ENCODE measurements at places on chromosomes 7 and 10.

DNA sequence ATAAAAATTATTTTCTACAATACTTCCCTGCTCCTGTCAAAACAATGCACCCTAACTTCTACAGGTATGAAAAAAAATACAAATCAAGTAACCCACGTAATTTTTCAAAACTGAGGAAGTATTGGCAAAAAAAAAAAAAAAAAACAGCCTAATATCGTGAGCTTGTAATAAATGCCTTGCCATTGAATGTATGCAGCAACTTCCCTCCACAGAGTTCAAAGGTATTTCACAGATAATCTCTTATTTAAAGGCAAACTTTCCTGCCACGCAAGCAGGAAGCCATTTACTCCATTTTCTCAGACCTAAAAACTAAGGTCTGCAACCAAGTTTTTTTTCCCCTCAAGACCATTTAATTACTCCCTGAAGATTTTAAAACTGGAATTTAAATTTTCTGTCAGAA, 642 bp upstream of the AGR2 start:
- DNase-seq: no peak

DNA sequence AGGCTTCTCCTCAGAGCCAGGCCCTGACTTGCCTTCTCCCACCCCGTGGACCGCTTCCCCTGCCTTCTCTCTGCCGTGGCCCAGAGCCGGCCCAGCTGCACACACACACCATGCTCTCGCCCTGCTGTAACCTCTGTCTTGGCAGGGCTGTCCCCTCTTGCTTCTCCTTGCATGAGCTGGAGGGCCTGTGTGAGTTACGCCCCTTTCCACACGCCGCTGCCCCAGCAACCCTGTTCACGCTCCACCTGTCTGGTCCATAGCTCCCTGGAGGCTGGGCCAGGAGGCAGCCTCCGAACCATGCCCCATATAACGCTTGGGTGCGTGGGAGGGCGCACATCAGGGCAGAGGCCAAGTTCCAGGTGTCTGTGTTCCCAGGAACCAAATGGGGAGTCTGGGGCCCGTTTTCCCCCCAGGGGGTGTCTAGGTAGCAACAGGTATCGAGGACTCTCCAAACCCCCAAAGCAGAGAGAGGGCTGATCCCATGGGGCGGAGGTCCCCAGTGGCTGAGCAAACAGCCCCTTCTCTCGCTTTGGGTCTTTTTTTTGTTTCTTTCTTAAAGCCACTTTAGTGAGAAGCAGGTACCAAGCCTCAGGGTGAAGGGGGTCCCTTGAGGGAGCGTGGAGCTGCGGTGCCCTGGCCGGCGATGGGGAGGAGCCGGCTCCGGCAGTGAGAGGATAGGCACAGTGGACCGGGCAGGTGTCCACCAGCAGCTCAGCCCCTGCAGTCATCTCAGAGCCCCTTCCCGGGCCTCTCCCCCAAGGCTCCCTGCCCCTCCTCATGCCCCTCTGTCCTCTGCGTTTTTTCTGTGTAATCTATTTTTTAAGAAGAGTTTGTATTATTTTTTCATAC, 38.0 kb downstream of the LIMK1 start:
- no peak for DNase-seq

DNA sequence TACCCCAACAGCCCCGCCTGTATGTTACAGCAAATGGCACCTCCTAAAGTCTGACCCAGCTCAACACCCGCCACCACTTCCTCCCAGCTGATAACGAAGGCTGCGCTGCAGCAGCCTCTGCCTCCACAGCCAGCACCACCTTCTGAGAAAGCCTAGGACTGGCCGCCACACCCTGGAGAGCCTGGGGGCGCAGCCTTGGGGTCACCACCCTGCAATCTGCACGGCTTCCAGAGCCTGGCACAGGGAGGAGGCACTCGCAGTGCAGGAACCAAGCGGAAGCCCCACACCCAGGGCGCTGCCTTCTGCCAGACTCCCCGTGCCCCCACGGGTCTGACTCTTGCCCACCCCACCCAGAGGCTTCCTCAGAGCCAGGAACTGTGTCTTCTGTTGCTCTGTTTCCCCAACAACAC, 112.5 kb downstream of the MAD1L1 start:
- DNase-seq: peak; percentile 85

- no peak for DNase-seq
Measured at GRCh38 chr10:127523476-127523875, 25.6 kb upstream of the NPS start.

DNA sequence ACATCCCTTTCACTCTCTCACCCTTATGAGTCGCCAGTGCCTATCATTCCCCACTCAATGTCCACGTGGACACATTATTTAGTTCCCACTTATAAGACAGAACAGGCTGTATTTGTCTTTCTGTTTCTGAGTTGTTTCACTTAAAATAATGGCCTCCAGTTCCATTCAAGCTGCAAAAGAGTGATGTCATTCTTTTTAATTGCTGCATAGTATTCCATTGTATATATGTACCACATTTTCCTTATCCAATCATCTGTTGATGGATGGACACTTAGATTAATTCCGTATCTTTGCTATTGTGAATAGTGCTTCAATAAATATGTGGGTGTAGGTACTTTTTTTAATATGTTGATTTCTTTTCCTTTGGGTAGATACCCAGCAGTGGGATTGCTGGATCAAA, 79.1 kb downstream of the ZNF365 start:
- DNase-seq: no peak

- DNase-seq: no peak
Measured at GRCh38 chr7:121372376-121373010, 23.6 kb downstream of the FAM3C start.

GRCh38 chr10:86747796-86748581, 8.4 kb upstream of the BMPR1A start:
- DNase-seq: no peak

GRCh38 chr7:86199881-86200614, 443.7 kb upstream of the GRM3 start:
- DNase-seq: no peak

DNA sequence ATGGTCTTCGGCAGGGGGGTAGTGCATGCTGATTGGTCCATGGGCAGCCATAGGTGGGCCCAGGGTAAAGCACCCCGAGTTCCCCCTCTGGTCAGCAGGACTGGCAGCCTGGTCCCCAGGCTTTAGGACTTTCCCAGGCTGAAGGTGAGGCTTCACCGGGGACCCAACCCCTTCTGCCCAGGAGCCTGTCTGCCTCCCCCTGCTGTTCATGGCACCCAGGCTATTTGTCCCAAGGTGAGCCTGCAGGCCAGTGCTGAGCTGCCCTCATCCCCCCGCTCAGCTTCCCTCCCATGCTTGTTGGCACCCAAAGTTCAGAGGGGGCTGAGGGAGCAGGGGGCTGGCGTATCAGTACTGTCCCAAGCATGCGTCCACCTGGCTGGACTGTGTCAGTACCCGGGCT, 38.5 kb upstream of the ZNRF2 start:
- DNase-seq: no peak

GRCh38 chr7:47452295-47452694, 129.6 kb downstream of the TNS3 start:
- DNase-seq: no peak

- no peak for DNase-seq
Measured at GRCh38 chr10:97718659-97719142, 5.2 kb downstream of the MARVELD1 start.

GRCh38 chr7:74482629-74483401, 29.1 kb downstream of the GTF2IRD1 start:
- DNase-seq: no peak

- DNase-seq: no peak
Measured at GRCh38 chr7:111528331-111528730, 34.0 kb downstream of the IMMP2L start.

DNA sequence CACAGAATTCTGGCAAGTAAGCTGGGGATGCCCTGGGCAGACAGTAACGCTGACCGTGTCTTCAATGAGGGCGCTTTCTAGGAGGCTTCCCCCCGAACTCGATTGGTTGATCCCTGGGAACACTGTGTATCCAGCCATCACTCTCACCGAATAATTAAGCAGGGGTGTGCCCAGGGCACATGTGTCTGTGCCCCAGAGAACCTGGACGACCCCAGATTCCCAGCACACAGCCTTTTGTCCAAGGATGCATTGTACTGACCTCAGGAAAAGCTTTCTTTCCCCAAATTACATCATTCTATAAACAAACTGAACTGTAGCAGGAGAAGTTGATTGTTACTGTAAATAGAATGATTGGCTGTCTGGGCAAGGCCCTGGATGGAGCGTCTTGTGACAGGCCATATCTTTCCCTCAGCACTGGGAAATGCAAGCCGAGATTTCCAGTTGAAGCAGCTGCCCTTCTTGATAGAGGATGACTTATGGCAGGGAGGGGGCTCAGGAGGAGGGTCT, 6.6 kb upstream of the DEPP1 start:
- DNase-seq: no peak

- no peak for DNase-seq
Measured at GRCh38 chr10:131137223-131137622, 174.3 kb downstream of the TCERG1L start.

DNA sequence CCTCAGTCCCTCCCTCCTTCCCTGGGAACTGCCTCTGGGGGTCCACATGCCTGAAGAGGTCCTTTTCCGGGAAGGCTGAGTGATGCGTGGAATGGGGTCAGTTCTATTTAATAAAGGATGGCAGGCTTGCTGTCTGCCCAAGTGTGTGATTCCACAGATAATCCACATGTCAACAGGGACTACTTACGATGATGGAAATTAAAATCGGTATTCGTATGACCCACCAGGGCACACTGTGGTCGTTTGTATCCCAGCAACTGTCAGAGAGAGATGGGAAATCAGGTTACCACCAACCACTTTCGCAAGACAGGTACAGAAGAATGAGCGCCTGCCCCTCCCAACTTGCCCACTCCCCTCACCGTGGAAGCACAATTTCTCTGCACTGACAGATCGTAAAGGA, 110.3 kb downstream of the VIPR2 start:
- peak; percentile 1 for DNase-seq

DNA sequence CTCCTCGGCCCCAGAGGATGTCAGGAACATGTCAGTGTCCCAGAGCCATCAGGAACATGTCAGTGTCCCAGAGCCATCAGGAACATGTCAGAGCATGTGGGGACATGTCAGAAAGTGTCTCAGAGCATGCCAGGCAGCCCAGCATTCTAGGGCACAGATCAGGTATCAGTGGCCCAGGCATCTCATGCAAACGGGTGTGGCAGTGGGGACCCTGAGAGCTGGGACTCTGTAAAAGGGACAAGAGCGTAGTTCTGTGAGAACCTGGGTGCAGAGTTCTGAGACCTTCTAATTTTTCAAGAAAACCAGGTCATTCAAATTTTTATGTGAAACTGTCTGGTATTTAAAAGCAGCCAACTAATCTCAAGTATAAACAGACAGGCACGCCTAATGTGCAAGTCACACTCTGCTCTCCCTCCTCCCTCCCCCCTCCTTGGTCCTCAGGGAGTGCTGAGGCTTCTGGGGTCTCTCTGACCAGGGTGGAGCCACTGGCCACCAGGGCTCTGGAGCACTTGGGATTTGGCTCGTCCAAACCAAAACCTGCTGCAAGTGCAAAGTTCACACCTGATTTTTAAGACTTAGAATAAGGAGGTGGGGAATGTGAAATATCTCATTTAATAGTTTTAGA, 64.6 kb downstream of the ALOX5 start:
- DNase-seq: no peak

- DNase-seq: no peak
Measured at GRCh38 chr7:76296743-76297740, 5.4 kb upstream of the HSPB1 start.

GRCh38 chr7:7671361-7671760, 30.8 kb downstream of the UMAD1 start:
- DNase-seq: no peak

GRCh38 chr7:2438186-2438585, 34.8 kb downstream of the CHST12 start:
- DNase-seq: no peak

DNA sequence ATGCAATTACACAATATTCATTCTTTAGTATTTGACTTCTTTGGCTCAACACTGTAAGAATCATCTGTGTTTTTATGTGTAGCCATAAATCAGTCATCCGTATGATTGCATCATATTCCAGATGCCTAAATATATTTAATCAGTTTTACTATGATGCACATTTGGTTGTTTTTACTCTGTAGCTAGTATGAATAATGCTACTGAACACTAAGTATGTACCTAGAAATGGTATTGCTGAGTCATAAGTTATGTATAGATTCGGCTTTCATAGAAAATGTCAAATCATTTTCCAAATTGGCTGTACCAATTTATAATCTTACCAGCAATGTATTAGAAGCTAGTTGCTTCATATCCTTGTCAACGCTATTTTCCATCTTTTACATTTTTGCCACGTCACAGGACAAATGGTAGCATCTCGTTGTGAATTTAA, 197.3 kb upstream of the PLXNA4 start:
- DNase-seq: no peak

GRCh38 chr10:5496261-5497250, 2.8 kb downstream of the CALML5 start:
- DNase-seq: no peak

- DNase-seq: no peak
Measured at GRCh38 chr10:119829429-119829828, 43.2 kb downstream of the MCMBP start.

- peak; percentile 63 for DNase-seq
Measured at GRCh38 chr10:3068201-3068967, 1.0 kb downstream of the PFKP start.

DNA sequence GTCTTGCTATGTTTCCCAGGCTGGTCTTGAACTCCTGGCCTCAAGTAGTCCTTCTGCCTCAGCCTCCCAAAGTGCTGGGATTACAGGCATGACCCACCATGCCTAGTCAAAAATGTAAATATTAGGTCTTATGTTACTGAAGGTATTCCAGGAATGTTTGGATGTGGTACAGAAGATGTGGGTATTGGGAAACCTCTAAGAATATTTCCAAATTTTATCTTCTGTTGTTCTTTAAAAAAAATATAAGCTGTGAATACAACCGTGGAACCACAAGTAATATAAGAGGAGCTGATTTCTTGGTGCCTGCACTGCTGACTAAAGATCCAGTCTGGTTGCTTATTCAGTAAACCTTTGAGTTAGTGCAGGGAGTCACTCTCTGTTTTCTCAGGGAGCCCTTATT, 178.3 kb downstream of the AUTS2 start:
- DNase-seq: no peak

DNA sequence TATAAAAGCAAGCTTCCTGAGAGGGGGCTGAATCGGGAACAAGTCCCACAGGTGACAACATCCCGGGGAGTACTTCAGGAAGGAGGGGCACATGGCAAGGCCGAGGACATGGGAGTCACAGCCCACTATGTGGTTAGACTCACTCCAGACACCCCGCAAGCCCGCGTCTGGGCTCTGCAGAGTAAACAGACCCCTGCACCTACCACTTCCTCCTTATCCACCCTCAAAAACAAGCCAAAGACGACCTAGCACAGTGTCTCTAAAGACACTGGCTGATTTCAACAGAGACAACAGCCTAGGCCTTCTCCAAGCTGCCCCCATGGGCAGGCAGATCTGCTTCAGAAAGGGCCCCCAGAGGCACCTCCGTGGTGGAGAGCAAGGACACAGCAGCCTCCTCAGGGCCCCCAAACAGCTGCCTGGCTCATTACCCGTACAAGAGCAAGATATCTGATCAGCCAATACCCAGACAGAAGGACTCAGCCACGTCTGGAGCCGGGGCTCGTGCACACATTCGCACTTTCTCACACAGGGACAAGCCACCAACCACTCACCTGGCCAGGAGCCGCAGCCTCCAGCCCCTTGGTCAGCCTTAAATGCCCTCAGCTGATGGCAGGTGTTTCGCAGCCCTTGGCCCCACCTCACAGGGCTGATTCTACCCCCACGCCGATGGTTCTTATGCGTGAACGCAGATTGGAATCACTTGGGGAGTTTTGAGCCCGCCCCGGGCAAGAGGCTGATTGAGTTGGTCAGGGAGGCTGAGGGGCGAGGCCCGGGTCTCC, 10.7 kb upstream of the KPNA7 start:
- DNase-seq: no peak

All from CD8-positive, alpha-beta T cell (primary cell).